ENCODE measurements at places on chromosomes 3 and 15.

GRCh38 chr3:172181932-172182586, 142.7 kb downstream of the FNDC3B start:
- no peak for DNase-seq

- no peak for DNase-seq
Measured at GRCh38 chr3:126364130-126364695, 7.0 kb upstream of the KLF15 start.

DNA sequence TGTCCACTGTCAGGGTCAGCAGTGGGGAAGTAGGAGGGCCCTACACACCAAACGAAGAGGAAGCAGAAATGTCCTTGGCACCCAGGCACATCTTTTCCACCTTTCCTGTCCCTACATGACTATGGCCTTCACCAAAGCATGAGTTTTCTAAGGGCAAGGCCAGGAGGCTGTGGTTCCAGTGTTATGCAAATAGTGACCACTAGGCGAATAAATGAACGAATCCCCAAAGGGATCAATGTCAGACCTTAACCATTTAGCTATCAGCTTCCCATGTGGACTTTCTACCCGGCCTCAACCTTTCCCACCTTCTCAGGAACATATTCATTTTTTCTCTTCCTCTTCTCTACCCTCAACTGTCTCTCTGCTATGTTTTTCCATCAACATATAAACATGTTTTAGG, 63.1 kb downstream of the NTRK3 start:
- DNase-seq, result no peak

- no peak for DNase-seq
Measured at GRCh38 chr3:179719048-179719734, 66.4 kb downstream of the USP13 start.

DNA sequence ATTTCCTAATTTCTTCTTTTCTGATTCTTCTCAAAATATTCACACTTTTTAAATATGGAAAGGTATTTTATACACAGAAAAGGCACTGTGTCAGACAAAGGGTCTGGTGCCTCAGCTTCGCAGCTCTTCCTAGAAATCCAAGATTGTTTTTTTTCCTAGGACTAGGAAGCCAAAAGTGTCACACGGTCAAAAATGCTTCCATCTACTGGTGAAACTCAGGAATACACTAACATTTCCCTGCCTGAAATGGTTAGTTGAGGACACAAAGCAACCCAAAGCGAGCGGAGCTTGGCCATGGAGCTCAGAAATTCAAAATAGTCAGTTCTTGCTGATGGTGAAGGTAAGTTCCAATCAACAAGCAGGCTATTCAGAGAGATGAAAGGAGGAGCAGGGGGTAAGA, 426.5 kb upstream of the RASGRP1 start:
- DNase-seq, result no peak

GRCh38 chr3:32493437-32494414, 8.9 kb downstream of the CMTM6 start:
- no peak for DNase-seq

DNA sequence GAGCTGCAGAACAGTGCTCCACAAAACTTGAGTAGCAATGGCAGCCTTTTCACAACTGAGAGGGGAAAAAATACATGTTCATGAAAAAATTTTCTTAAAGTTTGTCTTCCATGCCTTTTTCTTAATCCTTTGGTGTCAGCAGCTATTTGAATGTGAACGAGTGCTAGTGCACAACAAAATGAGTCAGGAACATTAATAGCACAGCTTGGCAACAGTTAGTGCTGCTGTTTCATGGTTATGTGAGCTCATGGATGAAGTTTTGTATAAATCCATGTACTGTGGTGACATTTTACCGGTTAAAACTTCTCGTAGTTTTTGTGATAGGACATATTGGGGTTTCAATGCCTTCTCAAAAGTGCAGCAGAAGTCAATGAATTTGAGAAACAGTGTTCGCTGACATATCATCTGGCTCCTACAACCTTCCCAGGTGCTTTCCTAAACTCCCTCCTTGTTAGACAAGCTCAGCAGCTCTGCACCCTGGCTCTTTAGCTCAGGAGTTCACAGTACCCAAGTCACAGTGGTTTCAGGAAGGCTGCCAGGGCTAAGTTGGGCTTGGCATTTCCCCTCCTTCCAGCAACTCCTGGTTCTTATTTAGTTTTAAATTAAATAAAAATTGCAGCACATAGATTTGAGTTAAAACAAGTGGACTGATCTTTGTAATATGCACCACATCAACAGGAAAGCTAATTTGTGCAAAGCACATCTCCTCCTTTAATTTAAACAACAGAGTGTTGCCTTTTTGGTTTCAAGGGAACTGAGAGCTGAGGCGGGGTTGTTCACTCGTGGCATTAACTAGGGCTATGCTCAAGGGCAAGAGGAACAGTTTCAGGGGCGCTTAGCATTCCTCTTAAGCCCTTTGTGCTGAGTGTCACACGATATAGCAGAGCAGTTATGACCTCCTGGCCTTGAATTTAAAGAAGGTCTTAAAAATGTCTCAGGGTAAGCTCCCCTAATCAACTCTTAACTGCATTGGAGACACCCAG, 362.8 kb downstream of the CHST2 start:
- no peak for DNase-seq

DNA sequence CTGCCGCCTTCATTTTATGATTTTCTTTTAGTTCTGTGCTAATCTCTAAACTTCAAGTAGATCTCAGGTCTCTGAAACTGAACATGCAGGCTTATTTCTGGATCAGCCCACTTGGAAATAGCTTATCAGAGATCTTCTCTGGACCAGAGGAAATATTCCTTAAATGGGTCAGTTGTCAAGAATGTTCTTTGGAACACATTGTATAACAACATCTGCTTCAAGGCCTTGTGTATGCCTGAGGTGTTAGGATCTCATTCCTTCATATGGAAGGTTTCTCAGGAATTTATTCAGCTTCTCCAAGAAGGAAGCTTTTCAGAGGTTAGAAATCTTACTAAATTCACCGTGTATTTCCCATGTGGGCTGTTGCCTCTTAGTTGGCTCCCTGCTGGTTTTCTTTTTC, 47.4 kb downstream of the SYN2 start:
- DNase-seq, result no peak

- DNase-seq, result no peak
Measured at GRCh38 chr3:41845826-41846225, 116.1 kb downstream of the ULK4 start.

GRCh38 chr15:28875461-28876000, 10.2 kb upstream of the APBA2 start:
- DNase-seq, result no peak

GRCh38 chr15:67832897-67833709, 6.7 kb downstream of the RNU6-1 start:
- DNase-seq, result no peak
